Muscle of leg (tissue), 16 donors: ENCODE measurements at places on chromosomes 5 and 9. TPM values are rescaled to one million over a fixed set of nuclear protein-coding genes. Genes with fewer than 3 reads are reported as not detected.

GRCh38 chr5:142388696-142389095 lies 63.9 kb upstream of the SPRY4 start:
- DNase-seq = no peak

- no peak for DNase-seq
These were observed 66.3 kb upstream of the LIFR start for GRCh38 chr5:38622723-38623129.

DNA sequence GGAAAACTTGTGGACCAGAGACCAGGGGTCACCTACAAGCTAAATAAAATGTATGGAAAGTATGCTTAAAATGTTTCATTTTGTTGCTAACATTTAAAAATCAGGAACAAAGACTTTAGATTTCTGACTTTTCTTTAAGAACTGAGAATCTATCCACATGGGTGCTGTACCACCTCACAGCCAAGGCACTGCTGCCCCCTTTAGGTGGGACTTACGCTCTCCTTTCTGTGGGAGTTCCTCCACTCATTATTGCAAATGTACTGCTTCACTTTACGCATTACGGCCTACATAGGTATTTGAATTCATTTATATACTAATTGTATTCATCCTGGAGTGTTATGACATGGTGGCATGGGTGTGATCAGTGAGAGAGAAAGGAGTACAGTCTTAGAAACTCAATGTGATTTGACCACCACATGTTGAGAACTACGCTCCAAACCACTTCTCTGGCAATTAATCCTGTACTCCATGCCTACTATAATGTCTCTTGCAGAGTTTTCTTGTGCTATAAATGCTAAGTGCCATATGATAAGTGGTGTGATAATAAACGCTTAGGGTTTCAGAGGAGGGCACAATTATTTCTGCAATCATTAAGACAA lies 24.7 kb upstream of the CETN3 start:
- DNase-seq = peak; percentile 41

GRCh38 chr5:118195211-118195610 lies 793.1 kb downstream of the DTWD2 start:
- peak; percentile 59 for DNase-seq

The ACTL7B gene
- total RNA-seq = not detected

The PCDHGC5 gene
- total RNA-seq = 0.75 TPM
